Fibroblast of upper back skin (primary cell): ENCODE measurements at places on chromosomes 16 and 17.

GRCh38 chr16:5977329-5977728 is 879.7 kb upstream of the EEF2KMT start:
- no peak for DNase-seq

DNA sequence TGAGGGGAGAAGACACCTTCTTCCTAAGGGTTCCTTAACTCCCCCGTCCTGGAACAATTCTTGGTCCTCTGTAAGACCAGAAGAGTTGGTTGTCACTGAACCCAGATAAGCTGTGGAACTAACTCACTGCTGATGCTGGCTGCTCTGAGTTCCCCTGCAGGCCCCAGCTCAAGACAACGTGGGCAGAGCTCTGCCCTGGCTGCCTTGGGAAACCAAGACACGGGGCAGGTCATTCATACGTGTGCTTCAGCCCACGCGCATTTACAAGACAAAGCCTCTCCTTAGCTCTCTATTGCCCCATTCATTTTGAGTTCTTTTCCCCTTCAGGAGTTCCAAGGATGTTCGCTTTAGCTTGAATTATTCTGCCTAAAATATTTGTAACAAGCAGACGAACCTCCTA is 3.4 kb upstream of the NAT9 start:
- DNase-seq: no peak

GRCh38 chr17:63927464-63928171 is 4.5 kb downstream of the CD79B start:
- no peak for DNase-seq

- DNase-seq: peak; percentile 86
Measured at GRCh38 chr16:54407596-54407995, 121.0 kb upstream of the IRX3 start.

- DNase-seq: no peak
Measured at GRCh38 chr16:85524365-85524629, 88.8 kb upstream of the GSE1 start.

DNA sequence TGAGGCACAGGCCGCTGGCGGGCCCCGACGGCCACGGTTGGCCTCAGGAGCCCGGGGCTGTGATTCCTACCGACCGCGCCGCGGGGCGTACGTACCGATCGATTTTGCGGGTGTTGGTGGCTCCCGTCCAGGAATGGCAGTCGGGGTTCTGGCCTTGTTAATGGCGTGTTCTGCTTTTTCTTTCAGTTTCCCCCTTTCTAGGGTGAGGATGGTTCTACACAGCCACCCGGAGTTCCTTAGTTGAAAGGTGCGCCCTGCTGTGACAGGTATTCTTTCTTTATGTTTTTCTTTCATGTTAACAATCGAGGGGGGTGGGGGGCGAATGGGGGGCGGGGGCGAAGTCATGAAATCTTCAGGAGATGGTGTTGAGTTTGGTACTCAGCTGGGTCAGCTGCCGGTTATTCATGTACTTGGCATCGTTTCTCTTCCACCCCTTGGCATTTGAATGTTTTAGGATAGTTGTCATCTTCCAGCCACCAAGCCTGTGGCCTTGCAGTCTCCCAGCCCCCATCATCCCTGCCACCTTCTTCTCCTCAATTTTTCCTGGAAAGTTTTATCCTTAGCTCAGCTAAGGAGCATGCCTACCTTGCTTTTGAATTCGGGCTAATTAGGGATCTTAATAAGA is 802 bp downstream of the CYLD start:
- peak; percentile 31 for DNase-seq

- DNase-seq: no peak
Measured at GRCh38 chr16:2799205-2799858, 1.1 kb downstream of the PRSS41 start.

- no peak for DNase-seq
Measured at GRCh38 chr17:65556910-65557348, 4.5 kb downstream of the AXIN2 start.

- no peak for DNase-seq
Measured at GRCh38 chr16:20931066-20931600, 30.6 kb downstream of the LYRM1 start.

- no peak for DNase-seq
Measured at GRCh38 chr16:84892097-84892496, 72.3 kb downstream of the CRISPLD2 start.

- peak; percentile 10 for DNase-seq
Measured at GRCh38 chr17:30600830-30601494, 123.8 kb downstream of the GOSR1 start.

GRCh38 chr17:43778337-43779144 is at the start of gene DUSP3:
DUSP3 (minus strand) TSS chr17:43778977; CDS start chr17:43778924, 53 bp downstream.
- DNase-seq: peak; percentile 83

DNA sequence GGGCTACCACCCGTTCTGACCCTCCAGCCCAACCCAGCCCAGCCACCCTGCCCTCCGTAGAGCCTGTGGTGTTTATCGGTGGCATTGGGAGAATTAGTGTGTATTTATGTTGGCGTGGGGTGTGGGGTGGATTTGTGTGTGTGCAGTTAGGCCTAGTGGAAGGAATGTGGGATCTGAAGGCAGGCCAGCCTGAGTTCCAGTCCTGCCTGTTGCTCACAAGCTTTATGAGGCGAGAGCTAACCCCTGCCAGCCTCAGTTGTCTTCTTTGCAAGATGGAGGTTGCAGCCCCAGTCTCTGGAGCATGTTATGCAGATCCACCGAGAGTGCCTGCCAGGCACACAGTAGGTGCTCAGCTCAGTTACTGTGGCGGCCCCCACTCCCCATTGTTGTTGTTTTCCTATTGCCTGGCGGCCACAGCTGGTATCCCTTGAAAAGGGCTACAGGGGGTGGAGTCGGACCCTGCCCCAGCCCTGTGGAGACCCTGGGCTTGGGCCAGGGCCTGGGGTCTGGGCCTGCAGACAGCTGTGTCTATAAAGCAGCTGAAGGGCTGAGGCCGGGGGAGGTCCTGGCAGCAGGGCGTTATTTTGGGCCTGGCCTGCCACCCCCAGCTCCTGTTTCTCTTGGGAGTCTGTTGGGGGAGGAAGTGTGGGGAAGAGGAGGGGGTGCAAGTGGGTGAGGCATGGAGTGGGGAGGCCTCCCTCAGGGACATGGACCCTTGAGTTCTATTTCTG is 5.1 kb downstream of the ERBB2 start:
- DNase-seq: peak; percentile 9

- DNase-seq: no peak
Measured at GRCh38 chr16:53090286-53090590, 35.4 kb downstream of the CHD9 start.

DNA sequence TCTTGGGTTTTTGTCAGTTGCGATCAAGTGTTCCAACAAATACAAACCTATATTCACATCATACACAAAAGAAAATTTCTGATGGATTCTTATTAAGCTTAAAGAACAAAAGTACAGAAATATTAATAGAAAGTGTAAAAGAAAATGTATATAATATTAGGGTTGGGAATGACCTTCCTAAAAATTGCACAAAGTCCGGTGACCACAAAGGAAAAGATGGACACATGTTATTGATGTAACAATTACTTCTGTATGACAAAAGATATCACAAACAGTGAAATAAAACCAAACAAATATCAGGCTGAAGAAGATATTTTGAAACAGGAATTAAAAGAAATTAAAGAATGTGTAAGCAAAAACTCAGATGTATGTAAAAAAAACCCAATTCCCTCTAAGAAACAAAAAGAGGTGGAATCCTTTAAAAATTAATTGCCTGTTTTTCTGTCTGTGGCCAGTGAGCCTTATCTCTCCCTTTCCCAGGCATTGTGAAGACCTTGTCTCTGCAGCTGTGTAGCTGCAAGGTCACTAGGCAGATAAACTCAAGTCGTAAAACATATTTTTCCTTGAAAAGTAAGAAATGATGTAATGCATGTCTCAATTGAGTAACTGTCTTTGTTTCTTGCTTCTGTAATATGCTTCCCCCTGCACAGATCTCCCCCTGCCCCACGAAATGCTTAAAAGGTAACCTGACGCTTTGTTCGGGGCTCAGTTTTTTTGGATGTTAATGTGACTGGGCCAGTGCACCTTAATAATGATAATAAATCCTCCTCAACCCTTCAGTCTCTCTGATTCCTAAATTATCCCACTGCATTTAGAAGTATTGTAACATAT is 2.8 kb downstream of the ST6GALNAC1 start:
- DNase-seq: no peak

DNA sequence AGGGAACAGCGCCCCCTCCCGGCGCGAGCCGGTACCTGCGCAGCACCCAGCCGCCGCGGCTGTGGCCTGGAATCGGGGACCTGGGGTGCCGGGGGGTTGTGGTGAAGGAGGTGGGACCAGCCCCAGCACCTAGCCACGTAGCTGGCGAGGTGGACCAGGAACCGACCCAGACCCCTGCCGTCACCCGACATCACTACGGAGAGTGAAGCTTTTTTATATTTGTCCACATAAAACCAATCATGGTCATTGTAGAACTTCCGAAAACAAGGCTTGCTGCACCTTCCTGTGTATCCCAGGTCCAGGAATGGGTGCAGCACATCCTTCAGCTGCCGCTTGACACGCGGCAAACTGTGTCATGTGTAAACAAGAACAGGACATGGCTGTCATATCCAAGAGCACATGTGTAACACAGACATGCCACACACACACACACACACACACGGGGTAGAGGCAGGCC is 1.3 kb downstream of the HBQ1 start:
- no peak for DNase-seq

- DNase-seq: no peak
Measured at GRCh38 chr16:8819411-8820034, 21.9 kb downstream of the PMM2 start.

DNA sequence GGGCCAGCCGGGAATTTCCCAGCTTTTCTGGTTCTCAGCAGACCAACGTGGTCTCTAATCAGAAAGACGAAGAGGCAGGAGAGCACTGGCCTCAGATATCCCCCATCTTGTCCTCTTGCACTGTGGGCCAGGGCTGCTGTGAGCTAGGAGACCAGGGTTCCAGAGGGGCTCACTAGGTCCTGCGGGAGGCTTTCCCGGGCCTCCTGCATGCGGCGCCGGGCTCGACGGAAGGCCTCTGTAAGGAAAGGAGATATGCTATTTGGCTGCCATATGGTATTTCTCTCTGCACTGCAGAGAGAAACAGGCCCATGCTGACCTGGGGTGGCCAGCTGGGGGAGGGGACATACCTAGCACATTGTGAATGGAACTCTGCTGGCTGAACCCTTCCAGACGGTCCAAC is 13.1 kb downstream of the MKS1 start:
- DNase-seq: no peak

GRCh38 chr17:67518876-67519275 is 141.8 kb downstream of the PITPNC1 start:
- DNase-seq: peak; percentile 61

DNA sequence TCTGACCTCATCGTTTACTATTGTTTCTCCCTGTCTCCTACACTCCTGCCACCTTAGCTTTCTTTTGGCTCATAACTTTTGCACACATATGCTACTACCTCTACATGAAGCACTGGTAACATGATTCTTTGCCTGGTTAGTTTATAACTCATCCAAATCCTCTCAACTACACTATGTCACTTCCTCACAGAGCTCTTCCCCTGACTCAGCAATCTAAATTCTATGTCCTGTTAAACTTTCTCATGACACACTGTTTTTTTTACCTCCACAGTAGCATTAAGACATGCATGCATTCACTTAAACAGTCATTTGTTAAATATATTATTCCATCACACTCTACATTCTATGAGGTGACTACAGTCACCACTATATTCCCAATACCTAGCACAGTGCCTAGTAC is 19.7 kb downstream of the APPBP2 start:
- DNase-seq: peak; percentile 87

DNA sequence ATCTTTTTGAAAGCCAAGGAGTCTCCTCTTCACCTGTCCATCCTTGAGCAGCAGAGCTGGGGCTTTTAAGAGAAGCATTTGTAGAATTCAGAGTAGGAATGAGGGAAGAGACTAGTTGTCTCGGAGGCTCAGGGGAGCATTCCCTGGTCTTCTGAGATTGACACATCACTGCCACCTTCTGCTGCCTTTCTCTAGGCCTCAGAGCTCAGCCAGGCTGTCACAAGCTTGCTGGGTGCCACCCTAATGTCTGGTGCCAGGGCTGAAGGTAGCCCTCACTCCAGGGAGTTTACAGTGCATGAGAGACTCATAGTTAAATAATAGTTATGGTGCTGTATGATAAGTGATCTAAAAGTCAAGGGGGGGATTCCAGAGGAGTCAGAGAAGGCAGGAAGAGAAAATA is 39.7 kb downstream of the B9D1 start:
- DNase-seq: no peak

DNA sequence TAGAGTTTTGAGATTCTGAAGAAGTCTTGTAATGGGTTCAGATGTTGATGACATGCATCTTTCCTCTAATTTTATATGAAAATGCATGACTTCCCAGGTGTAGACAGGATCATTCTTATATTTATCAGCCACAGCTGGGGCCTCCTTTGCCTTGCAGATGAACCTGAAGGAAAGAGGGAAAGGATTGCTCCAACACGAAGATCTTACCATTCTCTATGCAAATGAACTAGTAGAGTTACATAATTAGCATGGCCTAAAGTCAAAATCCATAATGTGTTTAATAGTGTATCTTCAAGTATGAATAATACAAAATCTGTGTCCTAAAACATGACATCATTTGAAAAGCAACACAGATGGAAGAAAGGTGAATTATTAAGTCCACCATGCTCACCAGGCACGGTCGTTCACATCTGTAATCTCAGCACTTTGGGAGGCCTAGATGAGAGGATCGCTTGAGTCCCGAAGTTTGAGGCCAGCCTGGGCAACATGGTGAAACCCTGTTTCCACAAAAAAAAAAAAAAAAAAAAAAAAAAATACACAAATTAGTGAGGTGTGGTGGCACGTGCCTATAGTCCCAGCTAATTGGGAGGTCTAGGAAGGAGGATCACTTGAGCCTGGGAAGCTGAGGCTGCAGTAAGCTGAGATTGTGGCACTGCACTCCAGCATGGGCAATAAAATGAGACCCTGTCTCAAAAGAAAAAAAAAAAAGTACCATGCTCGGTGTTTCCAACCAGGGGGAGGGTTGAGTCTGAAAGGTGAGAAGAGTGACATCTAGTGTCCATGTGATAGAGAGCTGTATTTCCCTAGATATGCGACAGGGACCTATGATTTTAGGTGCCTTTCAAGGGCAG is 6.3 kb downstream of the VWA3A start:
- peak; percentile 57 for DNase-seq

DNA sequence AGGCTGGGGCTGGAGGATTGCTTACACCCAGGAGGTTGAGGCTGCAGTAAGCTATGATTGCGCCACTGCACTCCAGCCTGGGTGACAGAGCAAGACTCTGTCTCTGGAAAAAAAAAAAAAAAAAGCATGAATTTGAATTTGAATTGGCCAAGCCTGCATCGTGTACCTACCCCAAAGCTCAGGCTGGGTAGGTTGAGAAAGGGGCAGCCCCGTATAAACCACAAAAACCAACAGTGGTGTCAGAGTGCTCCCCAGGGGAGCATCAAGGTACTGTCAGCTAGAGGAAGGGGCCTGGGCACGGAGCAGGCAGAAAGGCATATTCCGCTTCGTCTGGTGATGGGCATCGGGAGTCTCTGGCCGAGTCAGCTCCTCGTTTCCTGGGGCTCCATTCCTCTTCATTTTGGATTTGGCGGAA is 40.9 kb downstream of the RAP1GAP2 start:
- DNase-seq: no peak

- DNase-seq: peak; percentile 96
Measured at GRCh38 chr16:11836650-11837244, 14.6 kb downstream of the RSL1D1 start.

DNA sequence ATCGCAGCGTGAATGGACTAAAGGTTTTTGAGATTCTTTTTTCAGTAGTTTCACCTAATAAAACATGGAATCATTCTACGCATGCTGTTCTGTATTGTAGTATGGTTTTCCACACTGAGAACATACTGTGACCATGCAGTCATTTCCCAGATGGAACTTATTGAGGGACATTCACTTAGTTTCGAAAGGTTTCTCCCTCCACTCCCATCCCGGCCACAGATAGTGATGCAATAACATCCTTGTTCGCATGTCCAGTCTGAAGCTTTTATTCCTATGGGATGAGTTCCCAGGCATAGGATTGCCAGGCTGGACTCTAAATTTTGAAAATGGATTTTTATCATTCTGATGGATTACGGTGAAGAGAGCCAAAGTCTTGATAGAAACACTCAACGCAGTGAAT is 420.4 kb downstream of the WWOX start:
- DNase-seq: no peak
